ENCODE measurements at places on chromosomes 7 and 10.

- no peak for DNase-seq
These were observed 116.6 kb downstream of the RAB18 start for GRCh38 chr10:27620430-27621397.

DNA sequence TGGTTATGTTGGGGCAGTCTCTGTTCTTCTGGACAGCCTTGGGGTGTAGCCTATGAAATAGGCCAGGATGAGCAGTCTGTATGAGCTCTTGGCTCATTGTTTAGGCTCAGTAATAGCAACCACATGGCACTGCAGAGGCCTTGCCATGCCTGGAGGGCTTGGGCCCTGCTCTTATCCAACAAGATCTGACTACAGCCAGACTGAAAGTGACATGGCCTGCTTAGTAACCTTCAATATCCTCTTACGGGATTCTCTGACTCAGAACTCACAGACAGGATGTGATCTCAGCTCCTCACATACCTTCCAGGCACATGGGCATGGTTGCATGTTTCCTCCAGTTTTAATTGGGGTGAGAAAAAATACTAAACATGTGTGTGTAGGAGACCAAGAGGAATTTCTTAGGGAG, 289.3 kb downstream of the PTEN start:
- peak; percentile 41 for DNase-seq

GRCh38 chr10:129849853-129850252, 114.2 kb downstream of the EBF3 start:
- DNase-seq: no peak

DNA sequence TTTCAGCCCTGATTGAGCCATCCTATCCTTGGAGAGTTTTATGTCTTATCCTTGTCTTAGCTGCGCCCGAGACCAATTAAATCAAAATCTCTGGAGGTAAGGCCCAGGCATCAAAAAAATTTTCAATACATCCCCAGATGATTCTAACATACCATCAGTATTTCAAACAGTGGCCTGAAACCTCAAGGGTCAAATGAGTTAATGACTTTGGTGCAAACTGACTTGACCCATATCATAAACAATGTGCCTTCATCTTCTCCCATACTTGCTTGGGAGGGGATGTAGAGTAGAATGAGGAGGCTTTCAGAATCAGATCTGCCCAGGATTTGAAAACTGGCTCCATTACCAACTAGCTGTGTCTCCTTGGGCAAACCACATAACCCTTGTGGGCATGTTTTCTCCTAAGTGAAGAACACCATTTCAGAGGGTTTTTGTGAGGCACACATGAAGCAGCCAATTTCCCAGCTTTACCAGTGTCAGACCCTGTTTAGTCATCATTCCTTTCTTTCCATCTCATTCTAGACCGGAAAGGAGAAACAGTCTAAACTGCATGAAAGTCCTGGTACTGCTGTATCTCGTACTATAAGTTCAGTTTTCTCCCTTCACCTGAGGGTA, 35.7 kb upstream of the ATXN7L1 start:
- no peak for DNase-seq

- DNase-seq: no peak
These were observed 374.3 kb downstream of the INHBA start for GRCh38 chr7:41328544-41328943.

- DNase-seq: no peak
These were observed 52.3 kb downstream of the HECTD2 start for GRCh38 chr10:91462423-91462822.

DNA sequence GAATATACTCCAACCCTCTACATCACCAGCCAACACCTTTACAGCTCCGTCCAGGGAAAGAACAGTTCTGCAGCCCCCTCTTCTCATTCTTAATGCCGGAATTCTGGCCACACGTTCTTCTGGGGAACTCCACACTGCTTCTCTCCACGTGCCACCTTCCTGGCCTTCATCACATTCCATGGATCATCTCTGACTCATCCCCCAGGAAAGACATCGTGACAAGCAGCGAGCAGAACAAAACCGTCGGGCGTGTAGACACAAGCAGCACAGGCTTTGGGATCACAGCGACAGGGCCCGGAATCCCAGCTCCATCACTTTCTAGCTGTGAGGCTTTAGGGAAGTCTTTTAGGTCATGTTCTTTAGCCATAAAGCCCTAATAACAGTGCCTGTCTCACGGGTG, 590.3 kb upstream of the FOXK1 start:
- no peak for DNase-seq

GRCh38 chr10:95544783-95545500, 16.2 kb downstream of the SORBS1 start:
- DNase-seq: no peak

- no peak for DNase-seq
These were observed 63.6 kb downstream of the ANKRD7 start for GRCh38 chr7:118288098-118288497.

GRCh38 chr7:52936750-52937149, 98.7 kb upstream of the POM121L12 start:
- DNase-seq: no peak

GRCh38 chr7:22680482-22680911, 46.5 kb upstream of the IL6 start:
- DNase-seq: no peak

DNA sequence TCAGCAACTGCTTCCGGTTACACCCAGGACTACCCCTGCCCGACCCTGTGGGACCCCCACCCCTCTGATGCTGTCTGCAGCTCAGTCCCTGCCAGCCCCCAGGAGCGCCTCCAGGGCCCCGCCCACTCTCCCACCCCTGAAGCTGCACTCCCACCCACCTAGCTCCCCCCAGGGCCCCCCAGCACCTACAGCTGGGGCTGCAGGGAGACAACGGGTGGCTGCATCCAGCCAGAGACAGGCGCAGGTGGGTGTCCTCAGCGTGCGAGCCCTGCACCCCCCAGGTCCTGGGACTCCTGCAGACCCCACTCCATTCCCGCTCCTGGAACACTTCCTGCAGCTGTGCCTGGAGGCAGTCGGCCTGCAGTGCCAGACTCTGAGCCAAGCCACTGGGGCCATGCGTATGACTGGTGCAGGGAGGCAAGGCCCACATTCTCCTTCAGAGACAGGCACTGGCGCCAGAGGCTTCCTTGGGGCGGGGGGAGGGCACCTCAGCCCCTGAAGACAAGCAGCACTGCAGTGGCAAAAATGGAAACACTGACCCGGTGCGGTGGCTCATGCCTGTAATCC, 6.1 kb downstream of the CYP2W1 start:
- no peak for DNase-seq

- DNase-seq: peak; percentile 11
These were observed at the start of gene CRTAC1 for GRCh38 chr10:98030093-98030821. TSS of gene CRTAC1 (minus strand) at chr10:98030621. CDS start at chr10:98030472, 149 bp downstream.

- DNase-seq: no peak
These were observed 491.8 kb upstream of the SEMA3A start for GRCh38 chr7:84686373-84686772.

Measured in stimulated activated CD4-positive, alpha-beta T cell treated with anti-CD3 and anti-CD28 coated beads, Interleukin-4, amount 100 ng/mL, for 1 hour (primary cell).